Stimulated activated CD8-positive, alpha-beta memory T cell treated with anti-CD3 and anti-CD28 coated beads, Interleukin-2, amount 100 ng/mL, for 1 hour (primary cell): ENCODE measurements at places on chromosomes 5 and 9.

DNA sequence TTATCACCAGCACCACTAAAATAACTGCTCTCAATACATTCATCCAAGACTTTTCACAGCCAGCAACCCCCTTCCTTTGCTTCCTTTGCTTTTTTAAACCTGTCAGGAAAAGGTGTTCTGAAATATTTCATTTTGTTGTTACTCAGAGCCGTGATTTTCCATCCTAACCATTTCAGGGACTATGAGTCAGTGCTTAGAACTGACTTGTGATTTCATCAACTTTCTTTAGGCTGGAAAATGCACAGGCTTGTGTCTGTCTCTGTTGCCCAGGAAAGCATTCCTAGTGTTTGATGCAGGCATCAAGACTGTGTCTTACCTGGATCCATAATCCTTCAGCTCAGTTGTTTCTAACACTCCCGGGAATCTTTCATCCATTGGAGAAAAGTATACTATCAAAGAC is 805.6 kb downstream of the BRINP1 start:
- DNase-seq: no peak

GRCh38 chr5:54309276-54309675 is 1.1 kb downstream of the ARL15 start:
- no peak for DNase-seq

DNA sequence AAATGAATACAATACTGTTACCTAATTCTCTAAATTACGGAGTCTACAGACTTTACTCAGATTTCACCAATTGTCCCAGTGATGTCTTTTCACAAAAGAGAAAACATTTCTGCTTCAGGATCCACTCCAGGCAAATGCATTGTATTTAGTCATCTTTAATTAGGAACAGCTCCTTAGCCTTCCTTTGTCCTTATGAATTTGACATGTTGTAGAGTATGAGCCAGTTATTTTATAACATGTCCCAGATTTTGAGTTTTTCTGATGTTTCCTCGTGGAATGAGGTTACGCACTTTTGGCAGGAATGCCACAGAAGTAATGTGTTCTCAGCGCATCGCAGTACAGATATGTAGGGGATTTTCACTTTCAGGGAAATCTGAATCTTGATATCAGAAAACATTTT is 10.5 kb downstream of the HABP4 start:
- no peak for DNase-seq

- DNase-seq: no peak
These were observed 793 bp downstream of the AGPAT2 start for GRCh38 chr9:136686534-136686793.

GRCh38 chr9:110583237-110583636 is 3.7 kb upstream of the SVEP1 start:
- no peak for DNase-seq

- no peak for DNase-seq
These were observed 29.4 kb downstream of the ATPSCKMT start for GRCh38 chr5:10220248-10220647.

DNA sequence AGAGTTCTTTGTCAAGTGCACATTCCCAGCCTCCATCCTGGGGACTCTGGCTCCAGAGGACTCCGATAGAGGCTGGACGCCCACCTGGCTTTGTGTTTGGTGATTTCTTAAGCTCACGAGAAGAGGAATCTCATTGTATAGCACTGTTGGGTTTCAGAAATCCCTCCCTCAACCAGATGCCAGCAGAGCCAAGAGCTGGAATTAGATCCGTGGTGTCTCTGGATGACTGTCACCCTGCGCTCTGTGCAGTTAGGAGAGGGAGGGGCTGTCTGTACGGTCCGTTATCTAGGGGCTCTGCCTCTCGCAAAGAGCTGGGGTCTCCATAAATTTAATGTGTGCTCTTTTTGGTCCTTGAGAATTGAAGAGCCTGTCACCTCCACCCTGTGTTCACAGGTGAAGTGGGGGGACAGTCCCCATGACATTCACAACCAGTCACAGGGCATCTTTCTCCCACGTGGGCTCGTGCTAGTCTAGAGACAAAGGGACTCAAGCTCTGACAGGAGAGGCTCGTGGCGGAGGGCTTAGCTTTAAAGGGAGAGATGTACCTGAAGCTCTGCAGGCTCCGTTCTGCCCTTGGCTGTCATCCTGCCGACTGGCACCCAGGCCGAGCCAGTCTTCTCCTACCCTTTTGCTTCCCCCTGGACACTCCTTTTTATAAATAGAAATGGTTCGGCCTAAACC is 41.4 kb downstream of the FAM78A start:
- DNase-seq: no peak

GRCh38 chr5:1196562-1196961 is 4.8 kb upstream of the SLC6A19 start:
- DNase-seq: no peak

GRCh38 chr5:71982717-71983395 is 124.4 kb upstream of the MAP1B start:
- DNase-seq: no peak

DNA sequence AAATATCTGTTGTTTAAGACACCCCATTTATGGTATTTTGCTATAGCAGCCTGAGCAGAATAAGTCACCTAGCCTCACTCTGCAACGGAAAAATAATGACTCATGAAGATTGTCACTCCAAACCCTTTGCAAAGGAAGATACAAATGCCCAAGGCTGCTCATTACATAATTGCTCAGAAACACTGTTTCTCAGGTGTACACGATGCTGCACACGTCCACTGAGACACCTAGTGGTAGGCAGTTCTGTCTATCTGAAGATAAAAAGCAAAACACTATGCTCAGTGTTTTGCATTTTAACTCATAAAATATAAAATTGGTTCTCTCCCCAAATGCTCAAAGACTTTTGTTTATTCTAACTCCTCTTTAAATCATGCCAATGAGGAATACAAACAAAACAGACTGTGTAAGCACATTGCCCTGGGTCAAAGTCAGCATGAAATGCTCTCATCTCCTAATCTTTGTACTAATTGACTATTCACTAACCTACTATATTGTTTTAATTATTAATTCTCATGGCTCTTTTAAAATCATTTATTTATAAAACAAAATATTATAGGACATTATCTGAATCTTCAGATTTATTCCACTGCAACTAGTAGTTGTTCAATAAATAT is 7.7 kb upstream of the TSLP start:
- DNase-seq: no peak

GRCh38 chr5:124902097-124902821 is 155.8 kb upstream of the ZNF608 start:
- no peak for DNase-seq

- DNase-seq: no peak
These were observed 181.5 kb downstream of the SLCO4C1 start for GRCh38 chr5:102114525-102115069.

GRCh38 chr5:167284222-167284890 is 1007.1 kb upstream of the WWC1 start:
- DNase-seq: no peak

DNA sequence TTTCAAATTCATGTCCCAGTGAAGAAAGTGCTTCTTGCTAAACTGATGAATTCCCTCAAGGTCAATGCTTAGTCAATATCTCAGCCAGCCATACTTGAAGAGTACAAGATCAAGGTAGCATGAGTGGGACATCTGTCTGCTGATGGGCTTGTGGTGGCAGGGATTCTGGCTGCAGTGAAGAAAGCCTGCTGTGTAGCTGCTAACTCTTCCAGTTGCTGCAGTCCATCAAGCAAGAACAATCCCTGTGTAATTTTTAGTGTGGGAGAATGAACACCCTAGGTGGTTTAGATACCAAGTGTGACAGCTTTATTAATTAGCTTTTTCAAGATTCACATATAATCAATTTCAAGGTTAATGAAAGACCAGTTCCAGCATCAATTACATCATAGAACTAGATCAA is 443.9 kb downstream of the TAF11L14 start:
- DNase-seq: no peak

- DNase-seq: no peak
These were observed 102.4 kb downstream of the VAV2 start for GRCh38 chr9:133889584-133890301.

- no peak for DNase-seq
These were observed 661.8 kb upstream of the RIOK2 start for GRCh38 chr5:97844797-97845196.

DNA sequence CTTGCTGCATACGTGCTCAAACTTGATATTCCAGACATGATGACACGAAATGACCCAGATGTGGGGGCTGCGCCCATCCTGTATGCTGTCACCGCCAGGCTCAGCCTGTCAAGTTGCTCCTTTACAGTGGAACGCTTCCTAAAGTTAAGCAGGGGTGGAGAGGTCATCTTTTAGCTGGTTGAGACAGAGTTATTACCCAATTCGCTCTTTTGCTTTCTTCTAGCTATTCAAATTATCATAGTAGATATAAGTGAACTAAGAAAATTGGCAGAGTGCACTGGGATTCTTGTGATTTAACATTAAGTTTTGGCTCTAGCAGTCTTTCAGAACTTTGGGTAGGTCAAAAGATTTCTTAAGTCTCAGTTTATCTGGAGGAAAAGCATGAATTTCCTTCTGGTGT is 69.8 kb upstream of the BASP1 start:
- no peak for DNase-seq

DNA sequence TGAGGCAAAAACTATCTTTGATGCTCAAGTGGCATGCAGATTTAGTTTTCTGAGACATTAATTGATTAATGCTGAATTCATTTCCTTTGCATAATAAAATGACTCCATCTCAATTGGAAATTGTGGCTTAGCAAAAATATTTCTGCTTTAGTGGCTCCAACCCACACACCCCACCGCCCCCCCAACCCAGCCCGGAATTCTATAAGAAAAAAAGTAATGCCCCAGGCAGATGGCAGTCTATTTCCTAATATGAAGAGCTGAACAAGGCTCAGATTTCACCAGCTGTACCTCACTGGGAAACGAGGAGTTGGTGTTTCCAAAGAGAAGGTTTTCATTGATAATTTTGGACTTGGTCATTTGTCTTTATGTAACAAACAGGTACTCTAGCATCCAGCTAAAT is 182.1 kb downstream of the FBN2 start:
- DNase-seq: no peak

GRCh38 chr9:73839471-73839870 is 657.7 kb upstream of the RORB start:
- DNase-seq: no peak

- no peak for DNase-seq
These were observed 202.5 kb upstream of the NMUR2 start for GRCh38 chr5:152607401-152608160.

GRCh38 chr9:106920701-106921283 is 57.8 kb downstream of the ZNF462 start:
- no peak for DNase-seq

- no peak for DNase-seq
These were observed 51.7 kb upstream of the LRRTM2 start for GRCh38 chr5:138926688-138927448.
